ENCODE measurements at places on chromosomes 4 and X.

- no peak for DNase-seq
These were observed 60.0 kb downstream of the HS3ST1 start for GRCh38 chr4:11368701-11369115.

GRCh38 chr4:170627418-170627817 lies 537.7 kb upstream of the AADAT start:
- no peak for DNase-seq

- DNase-seq, result no peak
These were observed 12.5 kb downstream of the SH2D1A start for GRCh38 chrX:124358800-124359383.

DNA sequence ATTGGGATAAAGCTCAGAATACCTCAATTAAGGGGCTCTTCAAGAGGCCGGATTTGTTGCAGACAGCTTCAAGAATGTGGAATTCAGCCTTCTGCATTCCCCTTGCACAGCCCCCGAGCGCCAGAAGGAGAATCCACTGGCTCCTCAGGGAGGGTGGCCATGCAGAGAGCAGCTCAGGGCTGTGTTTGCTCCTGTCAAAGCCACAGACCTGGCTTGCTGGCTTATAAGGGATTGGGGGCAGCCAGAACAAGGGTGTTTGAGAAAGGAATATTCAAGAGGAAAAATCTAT lies 36.8 kb downstream of the ING2 start:
- DNase-seq, result peak; percentile 44

DNA sequence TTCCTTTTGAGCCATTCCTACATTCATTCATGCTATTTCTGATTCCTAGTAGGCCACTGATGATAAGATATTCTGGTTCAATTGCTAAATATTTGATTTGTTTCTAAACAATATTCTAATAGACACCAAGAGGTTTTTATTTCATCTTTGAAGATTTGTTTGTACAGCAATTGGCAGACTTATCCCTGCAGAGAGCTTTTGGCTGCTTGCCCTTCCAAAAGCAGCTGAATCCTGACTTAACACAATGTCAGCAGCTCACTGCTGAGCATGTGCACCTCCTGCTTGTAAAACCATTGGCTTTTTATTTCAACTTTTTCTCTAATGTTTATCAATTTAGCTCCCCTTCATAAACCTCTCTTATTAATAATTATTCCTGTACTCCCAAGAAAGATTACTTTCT lies 45.3 kb downstream of the MMRN1 start:
- no peak for DNase-seq

DNA sequence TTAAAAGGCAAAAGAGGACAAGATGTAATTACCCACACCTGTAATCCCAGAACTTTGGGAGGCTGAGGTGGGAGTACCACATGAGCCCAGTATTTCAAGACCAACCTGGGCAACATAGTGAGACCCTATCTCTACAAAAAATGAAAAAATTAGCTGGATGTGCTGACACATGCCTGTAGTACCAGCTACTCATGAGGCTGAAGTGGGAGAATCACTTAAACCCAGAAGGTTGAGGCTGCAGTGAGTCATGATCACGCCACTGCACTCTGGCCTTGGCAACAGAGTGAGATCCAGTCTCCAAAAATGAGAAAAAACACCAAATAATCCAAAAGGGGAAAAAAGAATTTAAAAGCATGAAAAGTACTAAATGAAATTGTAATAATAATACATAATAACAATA lies 30.8 kb downstream of the NR0B1 start:
- no peak for DNase-seq

DNA sequence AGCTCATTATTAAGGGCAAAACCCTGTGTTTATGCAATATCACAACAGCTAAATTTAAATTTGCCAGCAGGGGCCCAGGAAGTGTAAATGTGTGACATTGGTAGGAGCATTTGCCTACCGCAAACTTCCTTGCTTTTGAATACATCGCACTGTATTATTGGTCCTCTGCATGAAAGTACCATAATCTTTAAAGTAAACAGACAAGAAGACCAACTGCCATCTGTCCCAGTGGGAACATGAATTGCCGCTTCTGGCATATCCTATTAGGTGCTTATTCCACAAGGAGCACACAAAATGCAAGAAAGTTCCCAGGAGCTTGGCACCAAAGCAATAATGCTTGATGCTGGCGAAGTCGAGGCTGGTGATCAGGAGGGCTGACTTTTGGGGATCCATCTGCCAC lies 51.3 kb downstream of the SOD3 start:
- no peak for DNase-seq

- DNase-seq, result no peak
These were observed 72.3 kb upstream of the ADGRG2 start for GRCh38 chrX:19194285-19195242.

DNA sequence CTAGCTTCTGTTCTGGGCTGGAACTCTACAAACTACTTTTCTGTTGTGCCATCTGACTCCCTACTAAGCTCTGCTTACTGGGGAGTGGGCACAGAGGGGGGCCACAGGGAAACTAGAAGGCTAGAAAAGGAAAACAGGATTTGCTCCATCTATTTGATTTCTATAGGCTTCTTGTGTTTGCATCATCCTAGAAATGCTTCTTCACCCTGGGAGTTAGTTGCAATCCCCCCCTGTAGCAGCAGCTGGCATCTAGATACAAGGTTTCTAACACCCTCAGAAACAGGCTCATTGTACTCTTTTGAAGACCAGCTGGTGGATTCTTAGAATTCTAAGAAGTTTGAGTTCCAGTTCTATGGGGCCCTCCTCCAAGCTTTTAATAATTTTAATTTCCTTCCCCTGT lies 213.4 kb downstream of the TMA16 start:
- DNase-seq, result no peak

GRCh38 chr4:145566768-145567167 lies 52.4 kb upstream of the MMAA start:
- DNase-seq, result no peak

DNA sequence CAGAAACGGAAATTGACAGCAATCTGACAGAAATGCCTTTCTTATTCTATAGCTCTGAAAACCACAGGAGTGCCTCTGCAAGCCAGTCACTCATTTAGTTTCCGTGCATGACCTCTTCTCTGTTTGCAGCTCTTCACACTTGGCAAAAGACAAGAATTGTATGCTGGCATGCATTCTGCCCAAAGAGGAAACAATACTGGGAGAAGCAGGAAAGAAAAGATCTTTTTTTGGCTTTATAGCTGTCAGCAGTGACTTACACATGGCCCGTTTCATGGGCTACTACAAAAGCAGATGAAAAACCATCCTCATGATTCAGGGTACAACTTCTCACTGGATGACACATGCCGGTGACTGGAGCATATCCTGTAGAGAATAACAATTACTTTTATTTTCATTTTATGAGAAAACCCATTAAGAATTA lies 249.4 kb downstream of the ADAMTS3 start:
- DNase-seq, result no peak

DNA sequence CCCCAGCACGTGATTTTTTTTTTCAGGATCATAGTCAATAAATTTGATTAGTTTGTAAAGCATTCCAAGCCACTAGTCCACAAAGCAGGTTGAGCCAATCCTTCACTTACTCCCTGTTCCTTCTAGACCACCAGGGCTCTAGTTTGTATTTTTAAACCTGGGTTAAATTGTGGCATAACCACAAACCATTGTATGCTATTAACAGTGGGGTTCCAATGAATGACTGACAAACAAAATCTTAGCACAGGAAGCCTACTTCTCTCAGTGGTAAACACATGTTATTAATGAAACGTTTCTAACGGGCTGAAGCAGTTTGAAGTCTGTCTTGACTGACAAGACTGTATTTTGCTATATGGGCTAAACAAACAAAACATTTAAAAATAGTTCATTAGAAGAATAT lies 48.6 kb upstream of the GYPA start:
- no peak for DNase-seq

DNA sequence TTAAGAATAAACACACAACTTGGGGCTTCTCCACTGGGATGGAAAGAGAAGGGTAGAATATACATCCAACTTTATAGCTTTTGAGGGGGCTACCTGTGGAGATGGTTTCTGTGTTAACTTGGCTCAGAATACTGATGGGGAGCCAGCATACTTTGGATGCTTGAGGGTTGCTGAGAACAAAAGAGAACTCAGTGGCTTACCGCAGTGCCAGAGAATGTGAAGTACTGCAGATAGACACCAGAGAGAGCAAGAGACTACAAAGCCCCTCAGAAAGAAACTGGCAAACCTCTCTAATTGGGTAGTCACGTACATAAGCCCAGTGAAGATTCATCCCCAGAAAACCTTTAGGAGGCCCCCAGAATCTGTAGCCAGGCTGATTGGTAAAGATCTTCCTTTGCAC lies 214.4 kb downstream of the DCHS2 start:
- DNase-seq, result no peak

- no peak for DNase-seq
These were observed 108.1 kb downstream of the MGST2 start for GRCh38 chr4:139773560-139774318.

DNA sequence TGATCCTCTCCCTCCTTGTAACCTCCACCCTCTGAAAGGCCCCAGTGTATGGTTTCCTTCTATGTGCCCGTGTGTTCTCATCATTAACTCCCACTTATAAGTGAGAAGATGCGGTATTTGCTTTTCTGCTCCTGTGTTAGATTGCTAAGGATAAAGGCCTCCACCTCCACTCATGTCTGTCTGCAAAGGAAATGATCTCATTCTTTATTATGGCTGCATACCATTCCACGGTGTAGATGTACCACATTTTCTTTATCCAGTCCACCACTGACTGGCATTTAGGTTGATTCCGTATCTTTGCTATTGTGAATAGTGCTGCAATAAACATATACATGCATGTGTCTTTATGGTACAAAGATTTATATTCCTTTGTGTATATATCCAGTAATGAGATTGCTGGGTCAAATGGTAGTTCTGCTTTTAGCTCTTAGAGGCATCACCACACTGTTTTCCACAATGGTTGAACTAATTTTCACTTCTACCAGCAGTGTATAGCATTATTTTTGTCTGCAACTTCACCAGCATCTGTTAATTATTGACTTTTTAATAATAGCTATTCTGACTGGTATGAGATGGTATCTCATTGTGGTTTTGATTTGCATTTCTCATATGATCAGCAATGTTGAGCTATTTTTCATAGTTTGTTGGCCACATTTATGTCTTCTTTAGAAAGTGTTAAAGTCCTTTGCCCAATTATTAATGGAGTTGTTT lies 1030.9 kb downstream of the FSTL5 start:
- no peak for DNase-seq

- no peak for DNase-seq
These were observed 58.6 kb downstream of the TAB3 start for GRCh38 chrX:30830326-30830943.

GRCh38 chrX:18297251-18297650 lies 57.2 kb downstream of the SCML2 start:
- DNase-seq, result no peak
